ENCODE measurements at places on chromosomes 5 and 9. TPM values are rescaled to one million over a fixed set of nuclear protein-coding genes. Genes with fewer than 3 reads are reported as not detected.

The PCDHB9 gene
- not detected for total RNA-seq

The SLC34A1 gene
- not detected for total RNA-seq

The NKD2 gene
- total RNA-seq: 19.9 TPM

The SPINK4 gene
- total RNA-seq: not detected

The TOPORS gene
- total RNA-seq: 12.5 TPM

The FAM169A gene
- 7.7 TPM for total RNA-seq

The WNK2 gene
- 4.1 TPM for total RNA-seq

The SFXN1 gene
- 97.6 TPM for total RNA-seq

The RANBP17 gene
- 2.9 TPM for total RNA-seq

The PDE8B gene
- 1.7 TPM for total RNA-seq

The IL4 gene
- total RNA-seq: not detected

The CERT1 gene
- total RNA-seq: 24.8 TPM

The TNC gene
- 0.59 TPM for total RNA-seq

The SPATA6L gene
- total RNA-seq: 2.8 TPM

The NUTM2F gene
- not detected for total RNA-seq

The PAEP gene
- total RNA-seq: 0.41 TPM

The SLC4A9 gene
- 0.09 TPM for total RNA-seq

The PAPPA gene
- 26.2 TPM for total RNA-seq

The FCN2 gene
- not detected for total RNA-seq

The BTNL3 gene
- not detected for total RNA-seq

Data from A549 treated with GW870086 at 1 μM for 4 hours (cell line).